ENCODE measurements at places on chromosomes 5 and 9.

DNA sequence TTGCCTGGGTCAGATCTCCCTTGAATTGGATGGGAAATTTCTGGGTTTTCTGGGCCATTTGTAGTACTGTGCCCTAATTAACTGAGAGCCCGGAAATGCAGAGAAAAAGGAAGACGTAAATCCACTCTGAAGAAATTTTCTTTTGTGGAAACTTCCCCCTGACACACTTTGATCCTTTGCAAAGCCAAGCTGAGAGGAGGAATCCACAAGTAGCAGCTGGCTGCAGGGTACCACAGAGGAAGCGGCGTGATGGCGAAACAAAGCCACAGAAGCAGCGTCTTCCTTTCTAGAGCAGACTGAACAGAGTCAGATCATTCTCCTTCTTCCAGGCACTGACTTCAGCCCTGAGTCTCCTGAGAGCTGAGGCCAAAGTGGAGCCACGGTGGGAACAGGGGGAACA lies 47.1 kb upstream of the ZNF354A start:
- DNase-seq, result no peak

- no peak for DNase-seq
These were observed 283.8 kb upstream of the DMRT1 start for GRCh38 chr9:557601-558201.

GRCh38 chr9:114676901-114677300 lies 5.1 kb downstream of the TEX48 start:
- no peak for DNase-seq

DNA sequence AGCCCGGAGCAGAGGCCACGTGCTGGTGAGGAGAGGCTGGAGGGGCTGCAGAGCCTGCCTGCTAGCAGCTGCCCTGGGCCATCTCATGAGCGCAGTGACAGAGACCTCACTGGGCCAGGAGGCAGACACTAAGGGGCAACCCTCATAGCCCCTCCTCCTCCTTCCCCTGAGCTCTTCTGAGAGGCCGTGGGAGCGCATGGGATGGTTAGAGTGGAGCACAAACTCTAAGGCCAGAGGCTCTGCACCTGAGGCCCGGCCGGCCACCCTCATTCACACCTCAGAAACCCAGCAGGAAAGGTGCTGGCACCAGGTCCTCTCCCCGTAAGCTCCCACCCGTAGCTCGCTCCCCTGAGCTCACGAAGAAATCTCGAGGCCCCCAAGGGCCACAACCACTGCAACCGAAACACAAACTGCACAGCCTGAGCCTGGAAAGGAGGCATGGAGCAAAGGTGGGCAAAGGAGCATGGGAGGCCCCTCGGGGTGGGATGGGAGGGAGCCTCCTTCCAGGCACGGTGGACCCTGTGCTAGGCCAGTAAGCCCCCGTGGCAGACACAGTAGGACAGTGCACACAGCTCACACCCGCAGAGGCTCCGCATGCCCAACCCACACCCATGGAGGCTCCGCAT lies 17.7 kb downstream of the CAMSAP1 start:
- no peak for DNase-seq

DNA sequence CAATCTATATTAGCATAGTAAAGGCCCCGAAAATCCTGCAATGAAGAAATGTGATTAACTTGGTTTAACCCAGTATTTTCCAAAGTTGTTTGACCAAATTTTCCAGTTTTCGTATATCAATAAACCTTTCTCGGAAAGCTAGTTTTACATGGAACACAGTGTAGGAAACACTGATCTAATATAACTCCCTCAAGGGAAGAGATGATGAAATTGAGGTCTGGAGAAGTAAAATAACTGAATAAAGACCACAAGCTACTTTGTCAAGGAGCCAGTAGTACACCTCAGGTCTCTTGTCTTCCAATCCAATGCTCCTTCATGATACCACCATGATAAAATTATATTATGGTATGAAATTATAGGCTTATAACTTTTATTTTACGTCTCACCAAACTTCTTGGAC lies 118.1 kb upstream of the TARS1 start:
- DNase-seq, result no peak

DNA sequence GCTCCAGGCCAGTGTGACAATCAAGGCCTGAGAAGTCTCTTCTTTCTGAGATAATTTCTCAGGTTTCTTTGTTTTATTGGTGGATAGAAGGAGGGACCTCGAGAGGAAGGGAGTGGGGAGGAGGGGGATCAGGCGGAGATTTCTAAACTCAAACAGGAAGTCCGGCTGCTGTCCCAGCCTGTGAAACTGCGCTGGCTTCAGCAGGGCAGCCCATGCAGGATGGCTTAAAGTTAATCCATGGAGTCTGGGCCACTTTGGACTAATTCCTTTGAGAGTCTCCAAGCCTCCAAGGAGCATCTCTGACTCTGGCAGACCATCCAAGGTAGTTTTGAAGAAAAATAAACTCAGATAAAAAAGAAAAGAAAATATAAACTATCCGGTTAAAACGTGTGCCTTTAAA lies 378.5 kb downstream of the MLLT3 start:
- no peak for DNase-seq
